Activated CD8-positive, alpha-beta memory T cell treated with anti-CD3 and anti-CD28 coated beads for 48 hours (primary cell): ENCODE measurements at places on chromosomes 16 and 17.

GRCh38 chr17:58153046-58153445 is 4.9 kb downstream of the OR4D1 start:
- no peak for DNase-seq

DNA sequence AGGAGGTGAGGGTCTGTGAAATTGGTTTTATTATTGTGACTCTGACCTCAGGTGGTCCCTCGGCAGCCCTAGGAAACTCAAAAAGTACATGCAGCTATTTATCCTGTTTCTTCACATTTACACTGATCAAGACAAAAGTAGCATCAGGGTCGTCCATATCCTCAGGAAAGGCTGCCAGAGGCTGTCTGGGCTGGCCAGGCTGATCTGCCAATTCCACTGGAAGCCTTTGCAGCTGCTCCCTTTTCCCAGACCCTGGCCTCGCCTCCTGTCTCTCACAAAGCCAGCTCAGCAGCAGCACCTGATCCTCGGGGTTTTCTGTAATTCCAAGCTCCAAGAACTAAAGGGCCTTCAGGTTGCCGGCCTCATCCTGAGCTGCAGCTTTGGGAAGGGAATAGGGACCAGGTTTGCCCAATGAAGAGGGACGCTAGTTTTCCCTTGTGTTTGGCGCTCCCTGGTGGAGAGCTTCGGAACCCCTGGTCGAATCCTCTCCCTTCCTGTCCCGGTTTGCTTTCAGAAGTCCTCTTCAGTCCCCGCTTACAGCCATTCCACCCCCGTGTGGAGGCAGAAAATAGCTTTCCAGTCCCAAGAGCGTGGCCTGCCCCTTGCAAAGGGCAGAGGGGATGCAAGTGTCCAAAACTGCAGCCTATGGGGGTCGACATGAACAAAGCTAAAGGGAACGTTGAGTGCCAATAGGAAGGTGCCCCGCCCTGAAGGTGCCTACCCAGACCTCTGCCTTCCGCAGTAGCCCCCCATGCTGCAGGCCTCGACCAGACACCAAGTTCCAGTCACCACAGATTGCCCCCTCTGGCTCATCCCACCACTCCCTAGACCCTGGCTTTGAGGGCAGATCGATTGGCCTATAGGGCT is 13.4 kb downstream of the MFSD6L start:
- DNase-seq, result peak; percentile 68

- no peak for DNase-seq
Observed at GRCh38 chr17:32161506-32162365, 19.4 kb downstream of the RHOT1 start.

DNA sequence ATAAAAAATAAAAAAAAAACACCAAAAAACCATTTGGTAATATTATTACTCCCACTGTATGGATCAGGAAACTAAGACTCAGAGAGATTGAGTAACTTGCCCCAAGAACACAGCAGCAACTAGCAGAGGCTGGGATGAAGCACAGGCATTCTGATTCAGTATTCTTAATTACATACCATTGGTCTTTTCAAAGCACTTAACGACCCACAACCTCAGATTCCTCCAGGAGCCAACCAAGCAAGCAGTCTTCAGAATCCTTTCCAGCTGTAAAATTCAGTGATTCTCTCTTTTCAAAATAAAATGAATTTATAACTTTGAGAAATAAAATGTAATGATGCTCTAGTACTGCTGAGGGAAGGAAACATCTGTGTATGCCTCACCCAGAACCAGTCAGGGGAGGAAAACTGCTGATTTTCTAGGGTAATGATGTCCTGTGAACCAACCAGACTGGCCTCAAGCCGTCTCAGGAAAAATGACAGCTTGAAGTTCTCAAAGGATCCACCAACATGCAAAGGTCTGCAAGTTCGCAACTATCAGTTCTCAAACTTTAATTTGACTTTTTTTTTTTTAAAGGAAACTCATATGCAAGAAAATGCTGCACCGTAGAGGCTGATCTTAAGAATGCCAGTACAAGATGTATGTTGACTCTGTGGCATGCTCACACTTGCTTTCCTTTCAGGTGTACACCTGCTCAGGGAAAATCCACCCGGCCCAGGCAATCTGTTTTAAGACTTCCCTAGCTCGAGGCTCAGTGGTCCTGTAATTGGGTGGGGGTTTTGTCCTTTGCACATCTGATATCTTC is 9.0 kb downstream of the CUEDC1 start:
- DNase-seq, result no peak

DNA sequence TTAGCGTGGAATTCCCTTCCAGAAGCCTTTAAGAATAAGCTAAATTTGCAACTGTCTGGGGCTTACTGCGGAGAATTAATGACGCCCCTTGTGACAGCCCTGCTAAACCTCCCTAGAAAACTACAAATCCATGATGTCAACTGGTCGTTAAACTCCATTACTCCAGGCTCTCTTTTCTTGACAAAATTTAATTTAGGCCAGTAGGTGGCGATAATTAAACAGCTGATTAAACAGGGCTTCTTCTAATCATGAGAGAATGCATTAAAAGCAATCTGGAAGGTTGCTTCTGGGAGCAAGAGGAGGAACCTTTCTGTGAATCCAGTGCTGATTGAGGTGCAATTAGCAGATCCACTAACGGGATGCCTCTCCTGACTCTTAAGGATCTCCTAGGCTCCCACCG is 8.1 kb upstream of the NLRP1 start:
- DNase-seq, result no peak
